ENCODE measurements at places on chromosomes 1 and 21. TPM values are rescaled to one million over a fixed set of nuclear protein-coding genes. Genes with fewer than 3 reads are reported as not detected.

DNA sequence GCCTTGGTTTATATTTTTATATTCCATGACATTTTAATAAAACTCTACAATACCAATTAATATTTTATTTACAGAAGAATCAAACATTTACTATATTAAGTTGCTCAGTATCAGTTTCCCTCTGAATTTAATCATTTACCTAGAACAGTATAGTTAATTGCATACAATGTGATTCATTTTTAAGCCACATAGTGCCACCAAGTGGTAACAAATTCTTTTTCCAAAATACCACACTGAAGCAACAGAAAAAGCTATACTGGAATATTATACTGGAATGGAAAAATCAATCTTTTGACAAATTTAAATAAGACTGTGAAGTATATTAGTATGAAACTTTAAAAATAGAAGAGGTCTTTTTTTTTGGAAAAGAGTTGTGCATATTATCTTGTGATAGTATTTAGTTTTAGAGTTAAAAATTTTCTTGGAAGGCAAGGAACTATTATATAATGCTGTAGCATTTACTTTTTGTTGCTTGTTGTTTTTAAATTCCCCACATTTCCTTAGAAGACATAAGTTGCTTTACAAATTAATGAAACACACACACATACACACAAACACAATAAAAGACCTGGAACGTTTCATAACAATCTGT, 57.3 kb downstream of the ZNF644 start:
- peak; percentile 7 for DNase-seq

DNA sequence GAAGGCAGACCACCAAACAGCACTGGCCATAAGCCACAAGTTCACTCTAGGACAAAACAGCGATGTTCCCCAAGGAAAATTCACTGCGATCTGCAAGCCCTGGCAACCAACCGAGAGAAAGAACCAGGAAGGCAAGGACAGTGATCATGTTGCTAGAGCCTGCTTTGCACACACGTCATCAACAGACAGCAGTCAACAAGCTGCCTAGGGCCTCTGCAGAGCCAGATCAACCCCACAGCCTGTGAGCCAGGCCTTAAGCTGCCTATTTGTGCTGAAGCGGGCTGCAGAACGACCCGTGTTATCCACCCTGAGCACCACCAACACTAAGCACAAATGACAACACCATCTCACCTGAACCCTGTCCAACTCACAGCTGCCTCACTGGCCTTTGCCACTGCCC, 6.2 kb upstream of the YRDC start:
- no peak for DNase-seq

GRCh38 chr1:63873751-63874150, 99.9 kb downstream of the ROR1 start:
- no peak for DNase-seq

The UBE2U gene
- not detected for polyA plus RNA-seq

The FAM167B gene
- polyA plus RNA-seq: 3.1 TPM

GRCh38 chr1:94607398-94607797, 65.8 kb upstream of the F3 start:
- DNase-seq: no peak

The XKR8 gene
- 9.9 TPM for polyA plus RNA-seq

- DNase-seq: no peak
Measured at GRCh38 chr1:210899676-210900075, 234.3 kb downstream of the KCNH1 start.

- peak; percentile 40 for DNase-seq
Measured at GRCh38 chr1:63323865-63324778, 1.8 kb downstream of the FOXD3 start.

DNA sequence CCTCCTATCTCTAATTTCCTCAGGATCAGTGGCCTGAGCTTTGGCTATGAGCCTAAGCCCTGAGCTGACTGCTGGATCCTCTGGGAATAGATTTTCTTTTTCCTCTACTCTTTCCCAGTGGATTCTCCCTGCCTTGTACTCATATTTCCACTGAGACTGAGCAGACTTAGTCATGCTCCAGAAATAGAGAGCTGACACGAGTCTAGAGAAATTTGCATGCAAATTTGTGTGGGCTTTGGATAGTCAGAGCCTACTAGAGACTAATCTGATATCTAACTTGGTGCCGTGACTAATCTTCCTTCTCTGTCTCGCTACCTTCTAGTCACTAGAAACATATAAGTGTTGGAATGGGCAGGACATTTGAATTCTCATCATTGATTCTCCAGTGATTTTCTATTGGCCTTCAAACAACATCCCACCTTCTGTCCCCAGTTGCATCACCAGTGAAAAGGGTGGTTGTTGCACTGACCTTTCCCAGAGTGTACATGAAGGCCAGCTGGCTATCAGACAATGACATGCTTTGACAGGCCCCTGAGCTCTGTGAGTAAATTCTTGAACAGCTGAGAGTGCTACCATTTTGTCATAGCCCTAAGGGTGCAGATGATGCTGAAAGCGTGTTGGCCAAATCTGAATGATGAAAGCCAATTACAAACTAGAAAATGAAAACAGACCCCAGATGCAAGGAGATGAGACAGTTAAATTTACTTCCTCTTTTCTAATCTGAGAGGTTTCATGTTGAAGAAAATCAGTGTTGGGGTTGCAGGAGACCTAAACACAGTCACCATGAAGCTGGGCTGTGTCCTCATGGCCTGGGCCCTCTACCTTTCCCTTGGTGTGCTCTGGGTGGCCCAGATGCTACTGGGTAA, at the start of gene FCRLA:
Gene FCRLA (plus strand): TSS at position 748 of the 866 bp plus-strand sequence. CDS start 36 bp downstream, at position 784.
- no peak for DNase-seq

The LRRC3 gene
- polyA plus RNA-seq: 6.5 TPM

The CELA3B gene
- 0.50 TPM for polyA plus RNA-seq

The SMCP gene
- not detected for polyA plus RNA-seq

DNA sequence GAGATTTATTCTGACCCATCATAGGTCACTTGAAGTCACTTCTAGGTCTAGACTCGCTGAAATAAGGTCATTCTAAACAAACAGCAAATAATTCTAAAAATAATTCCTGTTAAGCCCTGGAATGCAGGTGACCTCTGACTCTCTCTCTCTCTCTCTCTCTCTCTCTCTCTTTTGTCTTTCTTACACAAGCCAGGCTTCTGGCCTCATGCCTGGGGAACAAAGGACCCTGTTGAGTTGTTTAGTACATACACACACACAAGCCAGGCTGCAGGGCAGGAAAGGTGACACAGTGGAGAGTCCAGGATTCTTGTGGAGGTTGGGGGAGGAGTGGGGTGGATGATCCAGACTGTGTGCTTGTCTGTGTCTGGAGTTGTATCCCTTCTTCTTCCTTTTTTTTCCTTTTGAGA, 4.0 kb upstream of the MEX3A start:
- DNase-seq: no peak

- peak; percentile 36 for DNase-seq
Measured at GRCh38 chr1:12174924-12175810, 8.4 kb downstream of the TNFRSF1B start.

GRCh38 chr1:27301582-27302199, 20.3 kb upstream of the TMEM222 start:
- DNase-seq: no peak

GRCh38 chr1:2930913-2931723, 90.1 kb upstream of the ACTRT2 start:
- no peak for DNase-seq

The IVL gene
- polyA plus RNA-seq: not detected

The GREM2 gene
- 10.9 TPM for polyA plus RNA-seq

DNA sequence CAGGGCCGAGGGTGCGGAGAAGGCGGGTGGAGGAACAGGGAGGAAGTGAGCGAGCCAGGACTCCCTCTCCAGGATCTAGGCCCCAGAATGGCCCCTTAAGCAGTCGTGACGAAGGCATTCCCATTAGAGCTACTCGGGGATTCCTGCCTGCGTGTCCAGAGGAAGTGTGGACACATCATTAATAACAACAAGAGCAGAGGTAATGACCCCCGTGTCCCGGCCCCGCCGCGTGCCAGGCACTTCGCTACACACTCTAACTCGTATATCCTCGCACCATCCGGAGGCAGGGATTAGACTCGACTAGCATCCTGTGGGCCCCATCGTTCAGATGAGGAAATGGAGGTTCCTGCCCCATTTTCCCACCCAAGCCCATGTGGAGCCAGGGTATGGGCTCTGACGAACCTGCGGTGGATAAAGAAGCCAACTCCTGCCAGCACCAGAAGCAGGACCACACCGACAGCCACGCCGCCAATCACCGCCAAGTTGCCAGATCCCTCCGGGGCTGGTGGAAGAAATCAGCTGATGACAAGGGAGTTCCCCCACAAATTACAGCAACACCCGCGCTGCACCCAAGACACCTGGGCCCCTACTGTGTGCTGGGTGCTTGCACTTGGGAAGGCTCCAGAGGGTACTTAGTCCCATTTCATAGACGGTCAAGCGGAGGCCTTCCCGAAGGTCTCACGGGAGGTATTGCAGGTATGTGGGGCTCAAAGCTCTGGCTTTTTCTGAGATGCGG, 21.6 kb downstream of the EPHA2 start:
- DNase-seq: no peak

The BRINP2 gene
- polyA plus RNA-seq: 33.8 TPM

DNA sequence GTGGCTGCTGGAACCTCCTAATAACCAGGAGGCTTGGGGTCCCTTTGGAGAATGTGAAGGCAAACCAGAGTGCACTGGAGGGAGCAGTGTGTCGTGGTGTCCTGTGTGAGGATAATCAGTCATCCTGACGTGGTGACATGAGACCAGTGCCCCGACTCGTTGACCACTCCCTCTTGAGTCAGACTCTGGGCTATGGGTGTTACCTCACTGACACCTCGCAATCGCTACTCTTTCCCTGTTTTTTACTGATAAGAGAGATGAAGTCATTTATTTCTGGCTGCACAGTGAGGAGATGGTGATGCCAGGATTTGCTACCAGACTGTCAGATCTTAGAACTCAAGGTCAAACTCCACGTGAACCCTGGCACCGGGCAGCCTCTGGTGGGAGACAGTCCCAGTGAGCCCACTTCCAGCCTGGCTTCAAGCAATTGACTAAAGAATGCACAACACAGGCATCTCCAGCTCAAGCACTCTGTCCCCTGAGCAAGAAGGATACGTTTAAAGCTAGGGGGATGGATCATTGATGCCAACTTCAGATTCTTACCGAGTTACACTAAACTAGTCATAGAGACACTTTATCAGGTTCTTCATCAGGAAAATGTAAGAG, 30.3 kb downstream of the UBASH3A start:
- DNase-seq: no peak

The CHRNB2 gene
- polyA plus RNA-seq: 23.3 TPM

The ACTL8 gene
- not detected for polyA plus RNA-seq

- DNase-seq: peak; percentile 86
Measured at GRCh38 chr1:89005286-89006151, 13.1 kb upstream of the KYAT3 start.

The MYOM3 gene
- polyA plus RNA-seq: 0.98 TPM

DNA sequence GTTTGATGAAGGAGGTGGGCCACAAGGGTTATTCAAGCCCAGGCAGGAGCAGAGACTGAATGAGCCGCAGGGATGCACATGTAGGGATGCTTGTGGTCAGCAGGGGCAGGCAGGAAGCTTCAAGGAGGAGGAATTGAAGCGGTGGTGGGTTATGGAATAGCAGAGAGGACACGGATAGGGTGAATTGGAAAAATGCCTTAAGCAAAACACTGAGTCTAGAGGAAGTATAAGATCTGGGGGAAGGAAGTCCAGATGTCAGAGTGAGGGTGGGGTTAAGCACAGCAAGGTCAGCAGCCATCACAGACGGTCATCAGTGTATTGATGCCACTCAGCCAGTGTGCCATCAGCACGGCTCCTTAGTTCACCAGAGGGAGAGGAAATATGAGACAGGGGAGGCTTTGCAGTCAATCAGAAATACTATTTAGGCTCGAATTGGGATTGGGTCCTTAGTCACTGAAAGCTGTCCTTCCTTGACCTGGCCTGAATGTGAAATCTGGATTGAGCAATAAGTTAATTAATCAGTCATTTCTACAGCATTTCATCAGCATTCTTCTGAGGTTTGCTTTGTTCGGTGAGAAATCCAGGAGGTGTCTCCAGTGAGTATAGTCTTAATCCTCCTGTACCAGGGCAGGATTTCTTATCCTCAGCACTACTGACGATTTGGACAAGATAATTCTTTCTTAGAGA, 6.0 kb upstream of the LCE1F start:
- DNase-seq: no peak

- DNase-seq: no peak
Measured at GRCh38 chr1:47711184-47711847, 273.5 kb downstream of the FOXD2 start.

- no peak for DNase-seq
Measured at GRCh38 chr1:168772428-168773060, 43.5 kb upstream of the DPT start.

The C1QC gene
- 49.2 TPM for polyA plus RNA-seq

- no peak for DNase-seq
Measured at GRCh38 chr1:60571811-60572210, 498.2 kb upstream of the C1orf87 start.

The CBR3 gene
- polyA plus RNA-seq: 2.4 TPM

The TAL1 gene
- 5.8 TPM for polyA plus RNA-seq

DNA sequence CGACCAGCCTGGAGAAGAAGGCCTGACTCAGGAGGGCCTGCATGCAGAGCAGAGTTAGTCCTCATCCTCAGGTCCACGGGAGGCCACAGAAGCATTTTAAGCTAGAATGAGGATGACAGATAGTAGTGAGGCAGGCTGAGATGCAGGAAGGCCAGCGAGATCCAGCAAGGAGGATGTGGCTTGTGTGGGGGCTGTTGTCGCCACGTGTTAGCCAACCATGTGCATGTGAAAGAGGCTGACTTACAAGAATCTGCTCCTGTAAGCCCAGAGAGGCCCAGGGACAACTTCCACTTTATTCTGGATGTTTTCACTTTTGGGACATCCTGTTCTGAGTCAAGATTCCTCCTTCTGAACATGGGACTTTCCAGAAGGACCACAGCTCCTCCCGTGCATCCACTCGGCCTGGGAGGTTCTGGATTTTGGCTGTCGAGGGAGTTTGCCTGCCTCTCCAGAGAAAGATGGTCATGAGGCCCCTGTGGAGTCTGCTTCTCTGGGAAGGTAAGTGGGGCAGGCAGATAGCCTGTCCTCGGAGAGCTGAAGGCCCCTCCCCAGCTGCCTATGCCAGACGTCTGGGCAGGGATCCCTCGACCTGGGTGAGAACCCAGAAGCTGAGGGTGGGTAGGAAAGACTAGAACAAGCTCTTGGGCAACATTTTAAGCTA, at the start of gene SLAMF8:
Gene SLAMF8 (plus strand): TSS at position 433 of the 661 bp plus-strand sequence. CDS start 26 bp downstream, at position 459.
- DNase-seq: no peak

GRCh38 chr1:201060586-201060985, 37.1 kb upstream of the KIF21B start:
- no peak for DNase-seq

DNA sequence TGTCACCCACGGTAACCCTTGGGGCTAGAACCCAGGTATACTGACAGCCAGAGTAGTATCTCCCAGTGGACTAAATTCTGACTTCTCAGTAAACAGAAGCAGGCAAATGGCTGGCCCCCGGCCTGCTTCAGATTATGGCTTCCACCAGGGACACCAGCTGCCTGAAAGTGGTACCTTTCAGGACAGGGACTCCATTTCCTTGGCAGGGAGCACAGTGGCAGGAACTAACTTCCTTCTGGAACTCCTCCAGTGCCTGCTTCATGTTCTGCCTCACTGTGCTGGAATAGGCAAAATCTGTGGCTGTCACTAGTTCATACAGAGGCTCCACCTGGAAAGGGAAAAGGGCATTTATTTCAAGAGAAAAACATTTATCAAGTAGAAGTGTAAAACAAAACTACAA, 32.7 kb downstream of the C8B start:
- no peak for DNase-seq

All from spinal cord (tissue), 10 donors.